Upper lobe of right lung (tissue), 1 donor: ENCODE measurements at places on chromosomes 7 and 10. TPM values are rescaled to one million over a fixed set of nuclear protein-coding genes. Genes with fewer than 3 reads are reported as not detected.

DNA sequence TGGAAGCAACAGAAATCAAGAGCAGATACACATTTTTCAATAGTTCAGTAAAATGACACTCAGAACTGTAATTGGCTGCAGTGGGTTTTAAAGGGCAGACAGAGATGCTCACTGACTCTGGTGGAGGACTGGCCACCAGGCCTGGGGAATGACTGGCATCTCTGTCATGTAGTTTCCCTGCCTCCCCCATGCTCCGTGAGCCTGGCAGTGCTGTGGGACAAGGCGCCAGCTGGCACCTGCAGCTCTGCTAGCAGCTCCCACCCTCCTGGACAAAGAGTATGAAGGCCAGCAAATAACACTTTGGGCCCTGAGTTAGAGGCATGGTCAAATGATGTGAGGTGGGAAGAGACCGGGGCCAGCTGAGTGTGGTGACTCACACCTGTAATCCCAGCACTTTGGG lies 15.0 kb downstream of the TSPAN33 start:
- no peak for DNase-seq

DNA sequence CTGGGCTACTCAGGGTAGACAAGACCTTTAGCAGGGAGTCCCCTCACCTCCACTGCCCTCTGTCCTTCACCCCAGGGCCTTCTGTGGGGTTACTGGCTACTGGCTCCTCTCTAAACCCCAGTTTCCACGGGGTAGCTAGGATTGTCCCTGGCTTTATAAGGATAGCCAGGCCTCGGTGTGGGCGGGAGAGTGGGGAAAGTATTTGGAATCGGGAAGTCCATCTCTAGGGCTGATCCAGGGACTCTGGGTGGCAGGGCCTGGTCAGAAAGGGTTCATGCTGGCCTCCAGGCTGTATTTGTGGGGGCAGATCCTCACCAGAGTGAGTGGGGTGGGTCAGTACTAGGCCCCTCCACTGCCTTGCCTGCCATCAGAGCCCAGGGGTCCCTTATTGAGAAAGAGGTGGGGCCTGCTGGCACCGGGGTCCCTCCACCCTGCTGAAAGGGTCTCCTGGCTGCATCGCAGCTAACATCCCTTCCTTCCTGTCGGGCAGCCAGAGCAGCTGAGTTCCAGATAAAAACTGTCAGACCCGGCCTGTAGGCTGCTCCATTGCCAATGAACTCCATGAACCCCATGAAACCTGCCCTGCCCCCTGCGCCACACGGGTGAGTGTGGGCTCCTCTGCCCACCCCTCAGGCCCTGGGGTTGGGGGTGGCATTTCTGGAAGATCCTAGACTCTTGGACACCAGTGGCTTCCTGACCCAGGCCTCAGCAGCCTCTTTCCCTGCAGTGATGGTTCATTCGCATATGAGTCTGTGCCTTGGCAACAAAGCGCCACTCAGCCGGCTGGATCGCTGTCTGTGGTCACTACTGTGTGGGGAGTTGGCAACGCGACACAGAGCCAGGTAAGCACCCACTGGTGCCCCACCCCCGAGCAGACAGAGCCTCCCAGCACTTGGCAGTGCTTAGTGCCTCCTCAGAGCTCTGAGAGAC lies 7.3 kb downstream of the ZMIZ2 start:
- peak; percentile 66 for DNase-seq

GRCh38 chr10:62116896-62117295 lies 151.7 kb downstream of the RTKN2 start:
- DNase-seq, result no peak

DNA sequence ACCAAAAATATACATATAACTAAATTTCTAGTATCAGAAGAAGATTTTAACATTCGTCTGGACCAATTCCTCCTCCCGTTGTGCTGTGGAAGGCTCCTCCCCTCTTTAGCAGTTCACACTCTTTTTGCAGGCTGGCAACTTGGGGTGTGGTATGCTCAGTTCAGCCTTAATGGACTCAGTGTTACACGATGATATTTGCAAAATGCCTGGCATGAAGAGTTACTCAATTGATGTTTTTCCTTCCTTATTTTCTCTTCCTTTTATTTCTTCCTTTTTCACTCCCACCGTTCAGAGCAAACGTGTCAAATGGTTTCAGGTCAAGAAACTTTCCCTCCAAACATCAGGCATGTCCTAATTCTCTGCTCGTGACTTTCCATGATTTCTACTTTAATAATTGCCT lies 248.3 kb downstream of the PHF14 start:
- DNase-seq, result no peak

- DNase-seq, result no peak
These were observed 699.1 kb downstream of the SUGCT start for GRCh38 chr7:40833888-40834234.

- no peak for DNase-seq
These were observed 30.5 kb downstream of the CPED1 start for GRCh38 chr7:121019018-121019417.

DNA sequence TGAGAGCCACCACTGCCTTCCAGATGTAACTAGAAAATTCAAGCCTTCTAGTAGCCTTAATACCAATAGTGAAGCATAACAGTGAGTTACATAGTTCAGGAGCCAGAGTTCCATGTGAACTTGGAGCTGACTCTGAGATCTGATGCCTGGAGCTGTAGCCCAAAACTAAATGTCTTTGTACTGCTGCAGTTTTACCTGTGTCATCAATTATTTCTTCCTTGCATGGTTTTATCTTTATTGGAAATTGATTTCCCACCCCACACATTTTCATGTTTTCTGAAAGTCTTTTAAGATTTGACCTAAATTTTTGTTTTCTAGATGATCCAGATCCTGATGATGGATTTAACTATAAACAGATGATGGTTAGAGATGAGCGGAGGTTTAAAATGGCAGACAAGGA lies 17.0 kb downstream of the OPN1SW start:
- no peak for DNase-seq

GRCh38 chr7:14787551-14787950 lies 115.0 kb downstream of the DGKB start:
- DNase-seq, result no peak

DNA sequence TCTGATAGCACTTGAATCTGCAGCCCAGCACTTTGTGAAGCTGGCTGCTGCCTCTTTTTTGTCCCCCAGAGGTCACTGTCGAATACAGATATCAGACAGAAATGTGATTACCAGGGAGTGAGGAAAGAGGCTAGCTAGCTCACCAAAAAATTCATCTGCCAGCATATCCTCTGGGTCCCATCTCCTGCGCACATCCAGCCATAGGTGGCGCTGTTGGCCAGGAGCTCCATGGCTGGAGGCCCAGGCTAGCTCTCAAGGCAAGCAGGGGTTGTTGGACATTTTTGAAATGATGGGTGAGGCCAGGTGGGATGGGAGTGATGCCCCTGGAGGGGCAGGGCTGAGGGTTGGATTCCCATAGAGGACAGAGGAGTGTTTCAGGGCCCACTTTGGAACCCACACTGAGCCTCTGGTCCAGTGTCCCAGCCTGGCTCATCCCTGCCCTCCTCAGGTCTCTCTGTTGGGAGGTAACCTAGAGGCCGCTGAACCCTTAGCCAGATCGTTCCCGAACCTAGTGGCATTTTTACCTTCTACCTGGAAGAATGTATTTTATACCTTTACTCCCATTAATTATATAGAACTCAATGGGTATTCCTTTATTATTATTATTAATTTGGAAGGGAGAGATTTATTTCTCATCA lies 14.8 kb downstream of the DPCD start:
- peak; percentile 88 for DNase-seq

DNA sequence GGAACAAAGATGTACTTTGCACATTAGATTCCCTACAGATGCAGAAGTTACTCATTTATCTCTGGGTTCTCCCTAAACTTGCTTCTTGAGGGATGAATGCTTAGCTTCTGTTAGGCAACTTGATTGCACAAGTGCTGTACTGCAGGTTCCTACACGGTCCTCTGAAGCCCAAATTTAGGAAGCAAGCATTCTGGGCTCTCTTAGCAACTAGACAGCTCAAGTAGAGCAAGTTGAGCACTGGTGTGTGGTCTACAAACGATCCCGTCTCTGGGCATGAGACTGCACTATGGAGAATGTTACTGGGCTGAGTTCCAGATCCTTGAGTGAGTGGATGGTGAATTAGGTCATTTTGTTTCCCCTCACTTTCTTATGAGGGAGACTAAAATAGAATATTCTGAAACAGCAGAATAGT lies 14.3 kb downstream of the SEMA3D start:
- no peak for DNase-seq

GRCh38 chr7:118075936-118076335 lies 108.0 kb upstream of the LSM8 start:
- DNase-seq, result no peak

- DNase-seq, result no peak
These were observed 38.9 kb downstream of the KIAA1217 start for GRCh38 chr10:24247841-24248240.

DNA sequence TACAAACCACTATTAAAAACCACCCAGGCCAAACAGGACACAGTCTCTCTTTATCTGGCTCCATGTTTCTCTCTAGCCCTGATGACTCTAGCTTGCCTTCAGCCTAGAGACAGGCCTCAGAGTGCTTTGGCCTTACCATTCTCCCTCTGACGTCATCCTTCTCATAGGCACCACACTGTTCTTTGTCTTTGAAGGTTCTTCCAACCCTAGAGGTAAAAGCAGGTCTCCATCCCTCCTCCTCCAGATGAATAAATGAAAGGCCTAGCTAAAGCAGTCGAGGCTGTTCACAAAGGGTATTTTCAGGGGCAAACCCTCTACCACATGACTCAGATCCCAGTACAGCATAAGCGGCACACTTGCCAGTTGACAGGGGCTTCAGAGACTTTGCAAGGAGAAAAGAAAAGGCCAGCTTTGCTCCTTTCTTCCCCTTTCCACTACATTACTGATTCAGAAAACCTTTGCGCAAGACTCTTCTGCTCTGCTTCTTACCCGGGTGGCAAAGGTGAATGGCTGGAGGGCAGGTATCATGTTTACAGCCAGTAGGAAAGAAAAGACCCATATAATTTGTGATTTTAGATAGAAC lies 14.8 kb downstream of the NFE2L3 start:
- DNase-seq, result no peak

- no peak for DNase-seq
These were observed 251.7 kb upstream of the MYO3A start for GRCh38 chr10:25682203-25682851.

DNA sequence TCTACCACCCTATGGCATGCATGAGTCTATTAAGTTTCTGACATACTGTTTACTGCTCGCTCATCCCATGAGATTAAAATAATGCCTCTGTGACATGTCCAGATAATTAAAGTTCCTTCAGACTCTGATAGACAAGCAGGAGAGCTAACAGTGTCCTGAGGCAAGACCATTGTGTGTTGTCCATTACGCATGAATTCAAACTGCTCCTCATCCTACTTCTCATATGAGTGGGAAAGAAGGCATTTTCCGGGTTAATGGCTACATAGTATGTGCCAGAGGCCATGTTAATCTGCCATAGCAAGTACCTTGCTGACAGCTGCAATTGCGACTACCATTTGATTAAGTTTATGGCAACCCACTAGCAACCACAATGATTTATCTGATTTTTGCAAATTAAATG lies 113.3 kb downstream of the GNAI1 start:
- no peak for DNase-seq

GRCh38 chr7:129741743-129742213 lies 130.3 kb downstream of the NRF1 start:
- no peak for DNase-seq

GRCh38 chr7:91233212-91233611 lies 31.0 kb upstream of the FZD1 start:
- DNase-seq, result no peak

Gene PIK3AP1
- 65.2 TPM for total RNA-seq
